ENCODE measurements at places on chromosomes 12 and 14.
A peak's percentile ranks its signal among the peaks of the same experiment; 100 is the strongest.

DNA sequence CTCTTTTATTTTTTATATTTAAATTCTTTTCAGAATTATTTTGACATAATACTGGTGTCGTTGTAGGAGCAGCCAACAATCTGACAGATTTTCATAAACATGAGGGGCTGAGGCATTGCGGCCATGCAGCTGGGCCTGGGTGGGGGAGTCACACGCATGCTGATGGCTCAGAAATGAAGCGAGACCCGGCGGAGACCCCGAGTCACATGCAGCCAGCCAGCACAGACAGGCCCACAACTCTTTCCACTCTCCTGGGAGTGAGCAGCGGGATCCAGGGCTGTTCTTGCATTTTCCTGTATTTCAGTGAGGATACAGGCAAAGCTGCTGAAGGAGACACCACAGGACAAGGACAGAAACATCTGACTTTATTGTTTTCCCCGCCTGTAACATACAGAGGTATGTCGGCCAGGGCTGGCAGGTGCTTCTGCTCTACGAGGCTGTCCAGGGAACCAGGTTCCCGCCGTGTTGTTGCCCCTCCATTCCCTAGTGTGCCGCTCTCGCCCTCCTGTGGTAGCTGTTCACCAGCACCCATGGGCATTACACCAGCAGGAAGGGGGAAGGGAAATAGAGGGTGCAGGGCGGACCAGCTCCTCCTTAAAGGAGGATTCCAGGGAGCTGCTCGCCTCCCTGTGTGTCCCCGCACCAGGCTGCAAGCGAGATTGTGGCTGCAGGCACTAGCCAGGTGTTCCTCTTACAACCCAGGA is 30.5 kb downstream of the FZD10 start:
- DNase-seq: no peak

- no peak for DNase-seq
These were observed 121.2 kb upstream of the LRIG3 start for GRCh38 chr12:59041241-59042121.

DNA sequence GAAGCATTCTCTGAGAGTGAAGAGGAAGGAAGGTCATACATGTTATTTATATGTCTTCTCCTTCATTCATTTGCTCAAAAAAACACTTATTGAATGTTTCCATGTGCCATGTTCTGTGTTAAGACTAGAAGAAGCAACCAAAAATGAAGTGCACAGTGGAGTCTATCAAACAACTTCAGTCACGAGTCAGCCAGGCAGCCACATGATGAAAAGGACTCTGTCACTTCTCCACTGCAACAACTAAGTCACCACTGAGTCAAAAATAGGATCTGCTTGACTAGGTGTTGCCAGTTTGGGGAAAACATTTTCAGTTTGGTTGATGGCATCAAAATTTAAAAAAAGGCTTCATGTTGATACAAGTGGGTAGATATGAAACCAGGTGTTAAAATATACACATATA is 142.5 kb downstream of the PDE3A start:
- no peak for DNase-seq

DNA sequence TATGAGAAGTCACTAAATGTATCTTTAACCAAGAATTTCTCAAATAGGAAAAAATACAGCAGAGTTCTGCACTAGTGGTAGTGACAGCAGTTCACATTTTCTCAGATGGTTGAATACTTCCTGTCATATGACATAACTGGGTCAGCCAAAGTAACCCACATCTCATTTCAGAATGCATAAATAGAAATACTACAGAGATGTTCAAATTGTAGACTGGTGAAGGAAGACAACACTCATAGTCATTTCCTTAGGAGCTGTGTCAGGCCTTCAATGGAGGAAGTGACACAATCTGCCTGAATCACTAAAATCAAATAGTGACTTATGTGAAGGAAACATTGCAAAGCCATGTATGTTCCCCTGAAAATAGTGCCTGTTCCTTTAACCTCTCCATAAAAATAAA is 32.4 kb downstream of the FERMT2 start:
- DNase-seq: no peak

- DNase-seq: no peak
These were observed 264.4 kb downstream of the SYT1 start for GRCh38 chr12:79128956-79129355.

GRCh38 chr12:112097641-112098040 is 10.9 kb downstream of the NAA25 start:
- DNase-seq: peak; percentile 51

GRCh38 chr12:27808841-27809240 is 28.8 kb upstream of the MANSC4 start:
- DNase-seq: no peak

DNA sequence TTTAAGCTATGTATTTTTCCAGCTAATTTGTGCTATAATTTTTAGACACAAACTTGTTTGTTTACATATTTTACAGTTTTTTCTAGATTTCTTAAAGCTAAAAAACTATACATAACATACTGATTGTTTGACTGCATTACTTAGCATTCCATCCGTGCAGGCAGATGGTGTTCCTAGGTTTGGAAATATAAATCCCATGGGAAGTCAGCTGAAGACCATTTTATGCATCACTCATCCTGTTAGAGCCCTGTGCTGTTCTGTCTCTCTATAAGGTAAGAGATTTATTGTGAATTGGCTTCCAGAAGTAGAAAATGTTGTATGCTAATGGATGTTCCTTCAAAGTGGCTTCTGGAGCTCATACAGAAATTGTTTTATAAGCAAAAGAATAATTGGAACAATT is 31.1 kb downstream of the RMST start:
- DNase-seq: no peak

- DNase-seq: no peak
These were observed 1005.8 kb downstream of the TRHDE start for GRCh38 chr12:73277971-73278370.

- DNase-seq: no peak
These were observed 4.6 kb upstream of the OTUB2 start for GRCh38 chr14:94021416-94022157.

DNA sequence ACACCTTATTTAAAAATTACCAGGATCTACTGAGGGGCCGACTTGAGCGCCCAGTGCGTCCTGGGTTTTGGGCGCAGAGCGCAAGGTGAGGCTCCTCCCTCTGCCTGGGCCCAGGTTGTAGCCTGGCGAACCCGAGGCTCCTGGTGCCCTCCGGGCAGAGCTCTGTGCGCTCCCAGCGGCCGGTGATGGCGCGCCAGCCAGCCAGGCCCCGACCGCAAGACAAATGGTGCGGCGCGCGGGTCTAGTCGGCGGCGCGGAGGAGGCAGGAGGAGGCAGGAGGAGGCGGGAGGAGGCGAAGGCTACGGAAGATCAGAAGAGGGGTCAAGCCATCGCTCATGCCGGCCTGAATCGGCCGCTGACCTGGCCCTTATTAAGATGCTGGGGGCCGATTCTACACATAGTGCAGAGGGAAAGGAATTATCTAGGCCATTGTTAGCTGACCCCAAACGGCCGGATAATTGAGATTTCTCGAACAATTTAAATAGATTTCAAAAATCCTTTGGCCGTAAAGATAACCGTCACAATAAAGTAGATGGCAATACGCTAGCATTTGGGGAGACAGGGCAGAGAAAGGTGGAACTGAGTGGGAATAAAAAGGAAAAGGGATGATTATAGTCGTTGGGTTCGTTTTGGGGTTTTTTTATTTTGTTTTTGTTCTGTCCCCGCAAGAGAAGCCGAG is 2.8 kb downstream of the TBX5 start:
- no peak for DNase-seq

GRCh38 chr12:116006141-116006540 is 271.4 kb downstream of the MED13L start:
- no peak for DNase-seq

- DNase-seq: no peak
These were observed 101.2 kb downstream of the PEBP1 start for GRCh38 chr12:118237052-118237665.

DNA sequence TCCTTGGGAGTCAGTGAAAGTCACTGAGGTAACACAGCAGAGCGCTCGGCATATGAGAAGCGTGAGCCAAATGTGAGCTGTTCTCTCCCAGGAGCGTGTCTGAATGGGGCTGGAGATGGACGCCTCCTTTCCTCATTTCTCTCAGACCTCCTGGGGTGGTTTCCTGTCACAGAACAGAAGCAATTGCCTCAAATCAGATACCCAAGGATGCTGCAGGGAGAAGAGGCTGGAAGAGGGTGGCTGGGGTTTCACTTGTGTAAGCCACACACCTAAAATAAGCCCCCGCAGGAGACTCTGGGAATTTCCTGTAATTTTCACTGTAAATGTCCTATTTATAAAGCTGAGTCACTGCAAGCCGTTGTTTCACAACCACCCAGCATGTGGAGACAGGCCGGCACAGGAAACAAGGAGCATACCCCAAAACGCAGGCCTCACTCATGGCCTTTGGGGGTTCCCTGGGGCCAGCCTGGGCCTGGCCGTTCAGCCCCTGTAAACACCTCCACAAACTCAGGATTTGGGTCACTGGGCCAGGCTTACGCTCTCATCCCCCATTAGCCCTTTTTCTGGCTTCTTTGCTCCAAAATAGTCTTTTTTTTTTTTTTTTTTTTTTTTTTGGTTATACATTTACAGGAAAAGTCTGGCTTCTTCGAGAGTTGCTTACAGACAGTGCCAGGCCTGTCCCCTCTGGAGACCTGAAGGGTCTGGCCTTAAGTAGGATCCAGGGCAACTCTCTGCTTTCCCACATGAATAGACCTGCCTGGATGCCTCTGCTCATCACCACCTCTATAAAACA is 55.3 kb downstream of the VCPKMT start:
- DNase-seq: peak; percentile 74

DNA sequence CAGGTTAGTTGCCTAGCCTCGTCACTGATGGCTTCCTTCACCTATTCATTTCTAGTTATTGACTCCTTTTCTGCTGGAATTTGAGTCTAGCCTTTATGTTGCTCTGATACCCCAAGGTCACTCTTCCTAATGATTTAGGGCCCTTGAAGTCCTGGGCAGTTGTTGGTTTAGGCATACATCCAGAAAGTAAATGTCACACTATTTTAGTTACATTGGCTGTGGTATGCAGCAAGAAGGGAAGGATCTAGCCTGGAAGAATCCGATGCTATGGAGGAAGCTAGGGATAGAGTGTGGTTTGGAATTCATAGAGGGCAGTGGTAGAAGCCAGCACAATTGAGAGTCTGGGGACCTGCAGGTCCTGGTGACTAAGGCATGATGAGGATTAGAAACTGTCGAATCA is 38.0 kb downstream of the RGS6 start:
- DNase-seq: no peak

DNA sequence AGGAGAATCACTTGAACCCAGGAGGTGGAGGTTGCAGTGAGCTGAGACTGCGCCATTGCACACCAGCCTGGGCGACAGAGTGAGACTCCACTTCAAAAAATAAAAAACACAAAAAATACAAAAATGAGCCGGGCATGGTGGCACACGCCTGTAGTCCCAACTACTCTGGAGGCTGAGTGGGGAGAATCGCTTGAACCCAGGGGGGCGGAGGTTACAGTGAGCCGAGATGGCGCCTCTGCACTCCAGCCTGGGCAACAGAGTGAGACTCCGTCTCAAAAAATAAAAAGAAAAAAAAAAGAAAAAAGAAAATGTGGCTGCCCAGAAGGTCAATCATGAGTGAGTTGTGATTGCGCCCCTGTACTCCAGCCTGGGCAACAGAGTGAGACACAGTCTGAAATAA is 9.2 kb downstream of the DNAJC22 start:
- DNase-seq: no peak

GRCh38 chr12:110677206-110677911 is 11.6 kb downstream of the HVCN1 start:
- no peak for DNase-seq

- no peak for DNase-seq
These were observed 275.8 kb downstream of the SLC6A15 start for GRCh38 chr12:84636801-84637290.

DNA sequence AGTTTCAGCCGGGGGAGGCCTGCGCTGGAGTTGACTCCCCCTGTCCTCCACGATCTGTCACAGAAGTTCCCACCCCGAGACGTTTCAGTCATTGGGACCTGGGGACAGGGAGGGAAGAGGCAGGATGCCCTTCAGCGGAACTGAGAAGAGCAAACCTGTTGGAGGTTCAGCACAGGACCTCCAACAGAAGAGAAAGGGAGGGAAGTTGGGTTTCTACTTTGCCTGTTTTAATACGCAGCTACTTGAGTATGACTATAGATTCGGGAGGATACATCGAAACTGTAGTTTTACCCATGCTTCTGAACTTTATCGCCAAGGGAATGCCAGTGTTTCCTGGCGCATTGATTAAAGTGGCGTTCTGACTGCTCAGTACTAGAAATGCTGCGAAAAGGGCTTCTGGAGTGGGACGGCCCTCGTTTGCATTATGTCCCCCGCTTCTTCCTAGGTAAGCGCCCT is 2.3 kb upstream of the DUSP6 start:
- no peak for DNase-seq

DNA sequence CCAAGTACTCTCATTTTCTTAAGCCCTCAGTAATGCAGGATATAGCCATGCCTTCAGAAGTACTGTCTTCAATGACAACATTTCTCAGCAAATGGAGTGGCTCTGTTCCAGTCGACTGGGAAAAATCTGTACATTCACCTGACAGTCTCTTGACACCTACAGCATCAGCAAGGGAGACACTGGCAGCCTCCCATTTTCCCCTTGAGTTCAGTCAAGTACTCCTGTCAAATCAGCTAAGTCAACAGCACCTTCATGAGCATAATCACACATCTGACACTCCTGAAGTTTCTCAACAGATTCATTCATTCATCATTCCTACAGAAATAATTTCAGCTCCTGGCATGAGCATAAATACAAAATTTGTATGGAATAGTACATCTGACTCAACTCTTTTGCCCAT is 46.1 kb downstream of the INTS13 start:
- no peak for DNase-seq

GRCh38 chr14:38856798-38857197 is 246.2 kb downstream of the SEC23A start:
- no peak for DNase-seq

DNA sequence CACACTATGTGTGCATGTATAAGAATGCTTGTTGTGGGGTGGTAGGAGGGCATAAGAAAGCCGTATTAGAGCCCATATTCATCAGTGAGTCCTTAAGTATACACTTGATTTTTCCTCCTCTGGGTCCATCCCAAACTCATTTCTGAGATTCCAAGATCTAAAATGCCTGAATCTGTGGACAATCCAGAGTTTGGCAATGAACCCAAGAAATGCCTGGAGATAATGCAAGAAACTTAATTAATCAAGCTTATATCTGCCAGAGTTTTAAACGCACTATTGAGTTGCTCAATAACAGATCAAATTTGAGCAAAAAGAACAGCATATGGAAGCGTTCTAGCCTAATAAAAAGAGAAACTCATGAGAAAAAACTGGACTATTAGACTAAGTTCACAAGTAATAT is 143.4 kb upstream of the NAV3 start:
- no peak for DNase-seq

Measured in activated CD8-positive, alpha-beta memory T cell treated with anti-CD3 and anti-CD28 coated beads, Interleukin-2, amount 50 U/mL, for 48 hours (primary cell).